Testis (tissue), 5 donors: ENCODE measurements at places on chromosomes 11 and 22. TPM values are rescaled to one million over a fixed set of nuclear protein-coding genes. Genes with fewer than 3 reads are reported as not detected.

The POU2AF2 gene
- 7.9 TPM for polyA plus RNA-seq

The RFPL1 gene
- polyA plus RNA-seq, result 1.4 TPM

The MYO7A gene
- polyA plus RNA-seq, result 40.1 TPM

The FUT4 gene
- 3.8 TPM for polyA plus RNA-seq

The CARNS1 gene
- 1.6 TPM for polyA plus RNA-seq

The UPK2 gene
- polyA plus RNA-seq, result 0.50 TPM

The UBASH3B gene
- 3.9 TPM for polyA plus RNA-seq

The PYGM gene
- polyA plus RNA-seq, result 14.2 TPM

The ABTB2 gene
- 8.9 TPM for polyA plus RNA-seq

The MYEOV gene
- 1.1 TPM for polyA plus RNA-seq

The CYB561A3 gene
- polyA plus RNA-seq, result 39.8 TPM

The PGM2L1 gene
- 2.4 TPM for polyA plus RNA-seq

The GLYATL2 gene
- not detected for polyA plus RNA-seq

The PKNOX2 gene
- 10.4 TPM for polyA plus RNA-seq

The MMP20 gene
- polyA plus RNA-seq, result 15.5 TPM

The MAPK11 gene
- 6.4 TPM for polyA plus RNA-seq

The ISX gene
- polyA plus RNA-seq, result not detected

The RAB36 gene
- polyA plus RNA-seq, result 11.1 TPM

The SLC22A24 gene
- polyA plus RNA-seq, result not detected

The TUBA8 gene
- 66.6 TPM for polyA plus RNA-seq

The ANKK1 gene
- 2.5 TPM for polyA plus RNA-seq
